ENCODE measurements at places on chromosomes 12 and 14. TPM values are rescaled to one million over a fixed set of nuclear protein-coding genes. Genes with fewer than 3 reads are reported as not detected.

The IFI27L2 gene
- 46.1 TPM for total RNA-seq

The BRF1 gene
- 25.4 TPM for total RNA-seq

The INHBC gene
- not detected for total RNA-seq

The GPR65 gene
- not detected for total RNA-seq

The NGB gene
- not detected for total RNA-seq

The TBX3 gene
- total RNA-seq: 51.2 TPM

The MOK gene
- total RNA-seq: 25.5 TPM

The P2RX2 gene
- not detected for total RNA-seq

The KLRC4 gene
- not detected for total RNA-seq

The CCDC196 gene
- total RNA-seq: not detected

The CDH24 gene
- 5.0 TPM for total RNA-seq

The STON2 gene
- 0.93 TPM for total RNA-seq

The KIAA0586 gene
- 8.8 TPM for total RNA-seq

The KRT2 gene
- not detected for total RNA-seq

The IL31 gene
- total RNA-seq: not detected

The PPP1R36 gene
- not detected for total RNA-seq

The WSB2 gene
- 64.0 TPM for total RNA-seq

All from A549 treated with ZK216348 at 1 μM for 4 hours (cell line).